Nasal cavity respiratory epithelium epithelial cell of viscerocranial mucosa (primary cell): ENCODE measurements at places on chromosomes 6 and 20. TPM values are rescaled to one million over a fixed set of nuclear protein-coding genes. Genes with fewer than 3 reads are reported as not detected.

DEFB113 gene
- total RNA-seq: not detected in 2 replicates

SAMD3 gene
- total RNA-seq: not detected in 2 replicates

C6orf132 gene
- total RNA-seq: 35.9 and 43.1 TPM in 2 replicates

GHRH gene
- total RNA-seq: not detected in 2 replicates

SSTR4 gene
- not detected in 2 replicates for total RNA-seq

CAP2 gene
- 2.7 and 4.9 TPM in 2 replicates for total RNA-seq
